Left renal pelvis (tissue), 4 donors: ENCODE measurements at places on chromosomes 3 and 15. TPM values are rescaled to one million over a fixed set of nuclear protein-coding genes. Genes with fewer than 3 reads are reported as not detected.

The FAM107A gene
- polyA plus RNA-seq = 3.5 TPM

DNA sequence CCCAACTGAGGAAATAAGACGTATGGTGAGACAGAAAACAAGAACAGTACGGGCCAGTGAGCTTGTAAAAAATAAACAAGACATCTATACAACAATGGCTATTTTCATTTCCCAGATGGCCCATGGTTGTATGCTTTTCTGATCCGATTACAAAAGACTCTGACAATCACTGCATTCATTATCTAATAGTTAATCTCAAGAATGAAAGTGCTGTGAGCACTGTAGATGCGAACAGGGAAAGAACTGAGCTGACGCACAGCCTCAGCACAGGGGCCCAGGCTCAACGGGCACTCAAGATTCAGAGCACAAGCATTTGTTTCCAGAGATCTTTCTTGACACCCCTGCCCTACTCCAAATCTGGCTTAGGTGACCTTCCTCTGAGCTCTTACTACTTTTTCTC lies 6.9 kb downstream of the MTMR10 start:
- no peak for DNase-seq

- DNase-seq = no peak
Observed at GRCh38 chr3:6326771-6327170, 534.1 kb upstream of the GRM7 start.

DNA sequence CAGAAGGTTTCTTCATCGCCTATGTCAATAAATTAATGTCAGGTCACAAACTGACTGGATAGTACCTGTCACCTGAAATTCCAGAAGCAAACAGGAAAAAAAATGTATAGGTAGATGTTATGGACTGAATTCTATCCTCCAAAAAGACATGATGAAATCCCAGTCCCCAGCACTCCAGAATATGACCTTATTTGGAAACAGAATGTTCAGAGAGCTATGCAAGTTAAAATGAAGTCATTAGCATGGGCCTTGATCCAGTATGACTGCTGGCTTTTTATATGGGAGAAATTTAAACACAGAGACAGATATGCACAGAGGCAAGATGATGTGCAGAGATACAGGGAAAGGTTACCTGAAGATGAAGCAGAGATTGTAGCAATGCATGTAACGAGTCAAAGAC lies 953.4 kb downstream of the ZPLD1 start:
- DNase-seq = no peak
